Activated CD8-positive, alpha-beta memory T cell treated with anti-CD3 and anti-CD28 coated beads, Interleukin-2, amount 50 U/mL, for 48 hours (primary cell): ENCODE measurements at places on chromosomes 5 and 9.
A peak's percentile ranks its signal among the peaks of the same experiment; 100 is the strongest.

- no peak for DNase-seq
Measured at GRCh38 chr9:93270976-93271375, 87.0 kb downstream of the WNK2 start.

DNA sequence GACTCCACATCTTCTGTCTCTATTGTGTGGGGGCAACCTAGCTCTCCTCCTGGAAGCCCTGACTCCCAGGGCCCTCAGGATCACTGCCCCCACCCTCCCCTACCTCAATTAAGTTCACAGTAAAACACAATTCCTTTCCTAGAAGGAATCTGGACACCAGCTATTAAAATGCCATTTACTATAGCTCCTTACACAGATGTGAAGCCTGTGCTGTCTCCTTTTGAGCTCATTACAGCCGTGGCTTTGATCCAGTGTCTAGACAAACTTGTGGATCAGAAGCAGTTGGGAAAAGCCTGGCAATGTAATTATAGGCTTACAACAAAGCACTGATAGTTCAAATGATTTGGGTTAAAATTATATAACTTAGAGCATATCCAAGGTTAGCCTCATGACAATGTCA is 107.0 kb upstream of the SMIM23 start:
- no peak for DNase-seq

GRCh38 chr5:146568161-146568560 is 52.2 kb upstream of the GPR151 start:
- no peak for DNase-seq

- DNase-seq, result no peak
Measured at GRCh38 chr5:82470185-82470994, 192.2 kb upstream of the RPS23 start.

DNA sequence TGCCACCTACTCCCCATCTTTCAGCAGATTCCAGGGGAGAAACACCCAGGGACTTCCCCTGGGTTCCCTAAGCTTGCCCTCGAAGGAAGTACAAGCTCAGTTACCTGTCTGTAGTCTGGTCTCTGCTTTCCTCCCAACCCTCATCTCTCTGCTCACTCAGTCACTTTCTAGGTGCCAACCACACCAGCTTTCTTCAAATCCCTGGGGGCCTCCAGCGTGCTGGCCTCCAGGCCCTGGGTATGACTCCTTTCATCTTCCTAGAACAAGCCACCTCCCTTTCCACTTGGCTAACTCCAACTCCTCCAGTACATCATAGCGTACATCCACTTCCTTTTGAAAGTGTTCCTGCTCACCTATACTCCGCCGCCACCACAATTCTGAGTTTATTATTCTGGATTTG is 222.6 kb downstream of the SNX18 start:
- DNase-seq, result no peak

DNA sequence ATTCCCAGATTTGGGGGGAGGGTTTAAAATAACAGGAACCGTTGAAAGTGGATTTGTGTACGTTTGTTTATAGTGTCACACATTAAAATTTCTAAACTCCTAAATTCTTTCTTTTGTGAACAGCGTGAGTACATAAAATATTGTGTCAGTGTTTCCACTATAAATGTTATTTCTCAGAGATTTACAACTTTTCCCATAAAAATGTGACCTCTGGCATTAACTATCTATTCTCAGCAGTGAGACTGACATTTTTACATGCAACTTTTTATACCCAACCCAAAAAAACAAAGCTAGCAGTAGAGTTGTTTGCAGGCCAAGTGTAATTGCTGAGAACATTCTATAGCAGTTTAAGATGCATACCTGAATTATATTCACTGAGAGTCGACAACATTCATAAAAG is 757.0 kb upstream of the ADAMTS16 start:
- no peak for DNase-seq

- no peak for DNase-seq
Measured at GRCh38 chr9:95947118-95947517, 71.6 kb downstream of the ERCC6L2 start.

- no peak for DNase-seq
Measured at GRCh38 chr5:329121-329735, 7.7 kb downstream of the AHRR start.

DNA sequence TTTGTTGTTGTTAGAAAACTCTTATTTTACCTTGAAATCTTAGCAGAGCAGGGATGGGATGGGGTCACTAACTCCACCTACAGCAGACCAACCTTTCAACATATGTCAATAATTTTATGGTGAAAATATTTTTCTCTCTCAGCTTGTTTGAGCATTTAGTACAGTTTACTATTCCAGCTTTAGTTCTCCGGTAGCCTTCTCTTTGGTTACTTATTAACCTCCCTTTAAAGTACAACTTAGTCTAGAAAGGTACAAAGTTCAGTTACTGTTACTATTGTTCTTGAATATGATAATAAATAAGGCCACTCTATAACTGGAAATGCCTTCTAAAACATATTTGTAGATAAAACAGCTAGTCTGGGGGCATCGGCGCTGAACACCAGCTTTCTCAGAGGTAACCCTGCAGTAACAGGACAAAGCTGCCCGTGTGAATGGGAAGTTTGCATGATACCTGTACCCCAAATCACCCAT is 233.3 kb downstream of the PCSK1 start:
- DNase-seq, result no peak

GRCh38 chr9:82681809-82682208 is 381.1 kb downstream of the RASEF start:
- DNase-seq, result no peak

DNA sequence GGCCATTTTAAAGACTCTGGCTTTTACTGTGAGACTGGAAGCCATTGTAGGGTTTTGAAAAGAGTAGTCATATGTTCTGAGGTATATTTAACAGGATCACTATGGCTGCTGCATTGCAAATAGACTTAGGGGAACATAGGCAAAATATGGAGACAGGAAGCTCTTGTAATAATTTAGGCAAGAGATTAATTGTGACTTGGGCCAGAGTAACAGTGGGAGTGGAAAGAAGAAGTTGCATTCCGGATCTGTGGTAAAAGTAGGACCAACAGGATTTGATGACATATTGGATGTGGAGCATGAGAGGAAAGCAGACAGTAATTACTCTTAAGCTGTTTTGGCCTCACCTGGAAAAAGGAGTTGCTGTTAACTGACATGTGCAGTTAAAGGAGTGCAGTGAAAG is 85.6 kb downstream of the SMIM15 start:
- no peak for DNase-seq

- DNase-seq, result peak; percentile 63
Measured at GRCh38 chr5:151264113-151264512, 11.1 kb downstream of the GM2A start.

GRCh38 chr5:172437445-172438318 is 16.6 kb downstream of the SH3PXD2B start:
- no peak for DNase-seq

GRCh38 chr9:35863583-35863982 is 6.6 kb downstream of the OR13J1 start:
- peak; percentile 36 for DNase-seq

GRCh38 chr5:95881833-95882232 is 59.3 kb upstream of the GLRX start:
- DNase-seq, result no peak

GRCh38 chr5:114054594-114054993 is 307.3 kb upstream of the KCNN2 start:
- DNase-seq, result no peak

- peak; percentile 77 for DNase-seq
Measured at GRCh38 chr9:134099123-134099761, 31.4 kb upstream of the BRD3 start.

DNA sequence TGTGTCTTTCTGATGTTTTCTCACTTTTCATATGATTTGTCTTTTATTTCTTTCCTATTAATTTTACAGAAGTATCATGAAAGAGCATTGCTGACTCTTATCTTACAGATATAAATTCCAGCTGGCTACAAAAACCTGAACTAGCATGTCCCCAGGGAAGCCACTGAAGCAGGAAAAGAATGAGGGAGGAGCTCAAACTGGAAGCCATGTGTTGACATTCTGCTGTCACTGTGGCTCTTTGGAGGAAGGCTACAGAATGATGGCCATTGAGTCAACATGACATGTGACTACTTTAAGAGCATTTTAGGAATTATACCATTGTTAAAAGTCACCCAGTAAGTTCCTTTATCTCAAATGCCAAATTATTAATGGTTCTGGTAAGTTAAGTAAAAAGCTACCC is 638.3 kb upstream of the DMAC1 start:
- DNase-seq, result no peak

DNA sequence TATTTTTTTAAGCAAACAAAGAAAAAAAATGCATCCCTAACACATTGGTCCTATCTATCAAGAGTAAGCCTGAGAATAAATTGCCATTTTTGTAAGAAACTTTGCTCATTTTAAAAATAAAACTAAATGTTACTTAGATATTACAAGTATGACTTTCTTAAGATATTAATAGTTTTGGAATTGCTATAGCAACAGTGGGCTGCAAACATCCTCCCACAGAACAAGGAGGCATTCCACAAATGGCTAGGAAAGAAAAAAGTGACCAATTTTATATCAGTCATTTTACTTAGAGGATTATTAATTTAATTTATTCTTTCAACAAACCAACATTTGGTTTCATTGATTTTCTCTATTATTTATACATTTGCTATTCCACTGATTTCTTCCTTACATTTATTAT is 63.7 kb downstream of the LURAP1L start:
- DNase-seq, result no peak

DNA sequence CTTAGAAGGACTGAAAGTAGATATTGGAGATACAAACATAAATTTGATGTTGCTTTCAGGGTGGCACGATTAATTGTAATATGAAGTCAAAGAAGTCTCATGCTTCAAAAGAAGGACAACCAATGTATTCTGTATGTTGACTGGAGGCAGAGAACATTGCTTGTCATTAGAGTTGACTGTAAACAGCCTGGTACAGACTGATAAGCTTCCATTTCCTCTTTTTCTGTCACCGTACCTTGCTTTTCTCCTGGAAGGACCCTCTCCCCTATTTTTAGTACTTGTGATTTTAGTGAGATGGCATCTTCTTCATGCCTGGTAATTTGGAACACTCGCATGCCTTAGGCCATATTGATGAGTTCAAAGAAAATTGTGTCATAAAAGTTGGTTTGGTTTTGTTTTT is 809.4 kb downstream of the PRELID2 start:
- no peak for DNase-seq

GRCh38 chr9:110777876-110778215 is 109.3 kb downstream of the MUSK start:
- no peak for DNase-seq

DNA sequence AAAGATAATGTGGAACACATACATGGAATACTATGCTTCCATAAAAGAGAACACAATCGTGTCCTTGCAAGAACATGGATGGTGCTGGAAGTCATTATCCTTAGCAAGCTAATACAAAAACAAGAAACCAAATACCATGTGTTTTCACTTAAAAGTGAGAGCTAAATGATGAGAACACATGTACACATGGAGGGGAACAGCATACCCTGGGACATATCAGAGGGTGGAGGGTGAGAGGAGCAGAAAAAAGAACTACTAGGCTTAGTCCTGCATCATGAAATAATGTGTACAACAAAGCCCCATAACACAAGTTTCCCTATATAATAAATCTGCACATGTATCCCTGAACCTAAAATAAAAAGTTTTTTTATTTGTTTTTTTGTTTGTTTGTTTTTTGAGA is 855.5 kb upstream of the NUDT12 start:
- DNase-seq, result no peak

DNA sequence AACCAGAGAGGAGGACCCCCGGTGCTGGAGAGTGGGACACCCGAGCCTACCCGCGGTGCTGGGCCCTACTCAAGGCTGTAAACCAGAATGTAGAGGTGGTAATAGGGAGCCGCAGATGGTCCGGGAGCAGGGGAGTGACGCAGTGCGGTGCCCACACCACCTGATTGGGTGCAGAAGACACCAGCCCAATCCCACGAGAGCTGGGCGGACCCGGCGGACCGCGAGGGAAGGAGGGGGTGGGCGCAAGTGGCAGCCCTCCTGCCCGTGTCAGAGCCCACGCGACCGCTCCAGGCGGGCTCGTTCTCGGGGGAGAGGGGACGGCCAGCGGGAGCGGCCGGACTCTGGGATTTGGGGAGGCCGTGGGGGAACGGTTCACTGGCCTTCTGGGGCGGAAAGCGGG is 71.2 kb downstream of the C9orf50 start:
- no peak for DNase-seq

DNA sequence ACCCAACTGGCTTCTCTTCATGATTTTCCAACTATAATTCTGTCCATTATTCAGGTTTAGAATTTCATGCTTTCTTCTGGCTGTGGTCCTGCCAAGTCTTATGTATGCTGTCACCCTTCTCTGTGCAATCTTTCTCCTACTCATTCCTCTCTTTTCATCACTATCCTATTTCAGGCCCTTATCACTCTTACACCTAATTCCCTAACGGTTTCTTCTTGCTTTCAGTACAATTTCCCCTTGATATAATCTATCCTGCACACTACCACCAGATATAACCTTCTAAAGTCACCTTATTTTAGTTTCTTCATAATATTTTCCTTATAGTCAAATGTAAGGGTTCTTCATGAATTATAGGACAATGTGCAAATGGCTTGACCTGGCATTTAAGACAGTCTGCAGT is 436.2 kb downstream of the RAB3C start:
- DNase-seq, result no peak

DNA sequence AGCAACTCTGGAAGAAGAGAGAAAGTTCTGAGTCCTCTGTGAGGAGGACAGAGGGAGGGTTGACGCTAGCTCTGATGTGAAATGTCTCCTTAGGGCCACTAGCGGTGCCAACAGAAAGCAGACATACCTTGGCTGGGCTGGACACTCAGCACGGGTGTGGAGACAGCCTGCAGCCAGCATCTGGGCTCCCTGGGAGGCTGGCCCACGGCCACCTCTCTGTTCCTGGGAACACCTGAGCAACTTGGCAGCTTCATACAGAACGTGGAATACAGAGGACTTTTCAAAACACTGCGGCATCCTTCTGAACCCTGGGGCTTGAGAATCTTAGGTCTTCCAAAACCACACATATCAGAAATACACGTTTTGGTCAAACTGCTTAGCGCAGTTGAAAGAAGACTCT is 269.1 kb downstream of the FSTL4 start:
- no peak for DNase-seq

DNA sequence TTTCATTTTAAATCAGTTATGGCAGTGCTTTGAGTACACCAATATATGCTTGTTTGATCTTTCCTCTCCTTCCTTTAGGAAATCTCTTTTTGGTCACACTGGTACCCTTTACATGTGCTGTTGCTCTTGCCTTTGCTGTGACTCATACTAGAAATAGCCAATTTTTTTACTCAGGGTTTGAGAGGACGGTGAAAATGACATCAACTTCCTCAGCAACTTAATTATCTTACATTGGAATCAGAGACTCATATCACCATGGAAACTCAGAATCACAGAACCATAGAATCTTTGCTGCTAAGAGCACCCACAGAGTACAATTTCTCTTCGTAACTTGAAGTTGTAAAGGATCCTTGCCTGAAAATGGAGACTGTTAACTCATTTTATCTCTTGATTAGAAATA is 13.8 kb upstream of the ZNF300 start:
- DNase-seq, result no peak

DNA sequence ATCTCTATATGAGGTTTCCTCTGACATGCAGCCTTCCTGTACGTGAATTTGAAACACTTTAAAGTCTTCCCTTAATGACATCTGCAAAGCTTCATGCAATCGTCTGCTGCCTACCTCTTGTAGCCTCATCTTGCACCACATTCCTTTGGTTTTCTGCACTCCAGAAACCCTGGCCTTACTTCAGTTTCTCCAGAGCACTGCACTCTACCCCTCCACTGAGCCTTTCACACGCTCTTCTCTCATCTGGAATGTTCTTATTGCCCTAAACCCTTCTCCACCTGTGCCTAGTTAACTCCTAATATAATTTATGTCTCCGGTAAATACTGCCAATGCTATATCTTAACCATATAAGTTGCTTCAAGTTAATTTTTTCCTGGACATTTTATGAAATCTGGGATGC is 168.8 kb upstream of the SLC27A6 start:
- DNase-seq, result no peak
